ENCODE measurements at places on chromosomes 4 and X. TPM values are rescaled to one million over a fixed set of nuclear protein-coding genes. Genes with fewer than 3 reads are reported as not detected.

GRCh38 chrX:148024425-148025148, 43.5 kb downstream of the FMR1NB start:
- peaks cover 11% of the 10 kb centered on the region for H3K27me3 ChIP-seq
- H3K4me3 ChIP-seq, result no peak overlapping the region
- H3K27ac ChIP-seq, result no peak overlapping the region
- no peak for DNase-seq
- peaks cover 4% of the 10 kb centered on the region for H3K36me3 ChIP-seq

Gene SPANXA2
- not detected for total RNA-seq

Gene TEX11
- not detected for total RNA-seq

GRCh38 chrX:110951472-110952269, 144.3 kb upstream of the PAK3 start:
- no peak for DNase-seq
- no peaks in the 10 kb centered on the region for H3K4me1 ChIP-seq
- no peaks in the 10 kb centered on the region for H3K36me3 ChIP-seq
- H3K4me3 ChIP-seq, result no peak overlapping the region

- no peak overlapping the region for H3K27ac ChIP-seq
- H3K36me3 ChIP-seq, result no peaks in the 10 kb centered on the region
- peaks cover 22% of the 10 kb centered on the region for H3K27me3 ChIP-seq
These were observed 24.8 kb downstream of the DOK7 start for GRCh38 chr4:3487861-3488260.

- peak overlapping the region; percentile 86 for H3K4me3 ChIP-seq
- H3K27me3 ChIP-seq, result peaks cover 52% of the 10 kb centered on the region
- no peaks in the 10 kb centered on the region for H3K36me3 ChIP-seq
These were observed 72.7 kb upstream of the HGFAC start for GRCh38 chr4:3368841-3369760.

DNA sequence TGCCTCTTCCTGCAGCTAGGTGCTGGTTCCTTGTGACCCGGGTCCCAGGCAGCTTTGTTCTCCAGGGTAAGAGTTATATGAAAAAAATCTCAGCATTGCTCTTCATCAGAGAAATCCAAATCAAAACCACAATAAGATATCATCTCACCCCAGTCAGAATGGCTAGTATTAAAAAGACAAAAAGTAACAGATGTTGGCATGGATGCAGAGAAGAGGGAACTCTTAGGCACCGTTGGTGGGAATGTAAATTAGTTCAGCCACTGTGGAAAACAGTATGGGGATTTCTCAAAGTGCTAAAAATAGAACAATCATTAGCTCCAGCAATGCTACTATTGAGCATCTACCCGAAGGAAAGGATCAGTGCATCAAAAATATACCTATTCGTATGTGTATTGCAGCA, 61.5 kb downstream of the SORCS2 start:
- peaks cover 29% of the 10 kb centered on the region for H3K27me3 ChIP-seq
- no peak overlapping the region for H3K4me3 ChIP-seq
- H3K27ac ChIP-seq, result no peak overlapping the region
- H3K4me1 ChIP-seq, result no peaks in the 10 kb centered on the region
- H3K36me3 ChIP-seq, result no peaks in the 10 kb centered on the region
- DNase-seq, result no peak

GRCh38 chrX:101232316-101232715, 12.7 kb downstream of the DRP2 start:
- H3K36me3 ChIP-seq, result peaks cover 4% of the 10 kb centered on the region
- no peak for DNase-seq
- H3K4me3 ChIP-seq, result no peak overlapping the region
- no peaks in the 10 kb centered on the region for H3K4me1 ChIP-seq
- H3K27ac ChIP-seq, result no peak overlapping the region

DNA sequence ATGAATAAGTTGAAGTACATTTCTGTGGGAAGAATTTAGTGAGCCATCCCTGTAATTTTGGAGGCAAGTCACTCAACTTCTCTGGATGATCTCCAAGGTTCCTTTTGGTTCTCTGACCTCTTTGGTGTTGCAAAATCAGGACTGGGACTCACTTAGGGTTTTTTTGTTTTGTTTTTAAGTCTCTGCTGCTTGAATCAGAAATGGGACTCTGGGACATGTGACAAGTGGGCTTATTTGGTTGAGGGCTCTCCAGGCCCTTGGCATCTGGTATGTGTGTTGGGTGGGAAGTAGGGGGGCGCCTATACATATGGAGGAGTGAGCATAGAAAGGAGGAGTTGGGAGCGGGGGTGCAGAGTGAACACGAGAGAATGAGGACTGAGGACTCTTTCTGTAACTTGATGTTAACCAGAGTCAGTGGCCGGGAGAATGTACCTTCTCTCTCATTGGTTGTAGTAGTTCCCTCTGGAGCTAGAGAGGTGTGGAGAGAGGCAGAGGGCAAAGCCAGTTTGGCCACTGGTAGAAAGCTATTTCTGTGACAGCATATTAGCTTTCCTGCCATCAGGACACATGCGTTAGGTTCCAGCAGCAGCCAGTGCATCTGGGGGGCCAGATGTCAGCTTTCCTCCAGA, 1.9 kb downstream of the ARHGAP10 start:
- no peaks in the 10 kb centered on the region for H3K27me3 ChIP-seq
- H3K36me3 ChIP-seq, result no peaks in the 10 kb centered on the region
- H3K4me1 ChIP-seq, result peaks cover 46% of the 10 kb centered on the region
- H3K27ac ChIP-seq, result peak overlapping the region; percentile 96

Gene SLC10A6
- total RNA-seq, result not detected

DNA sequence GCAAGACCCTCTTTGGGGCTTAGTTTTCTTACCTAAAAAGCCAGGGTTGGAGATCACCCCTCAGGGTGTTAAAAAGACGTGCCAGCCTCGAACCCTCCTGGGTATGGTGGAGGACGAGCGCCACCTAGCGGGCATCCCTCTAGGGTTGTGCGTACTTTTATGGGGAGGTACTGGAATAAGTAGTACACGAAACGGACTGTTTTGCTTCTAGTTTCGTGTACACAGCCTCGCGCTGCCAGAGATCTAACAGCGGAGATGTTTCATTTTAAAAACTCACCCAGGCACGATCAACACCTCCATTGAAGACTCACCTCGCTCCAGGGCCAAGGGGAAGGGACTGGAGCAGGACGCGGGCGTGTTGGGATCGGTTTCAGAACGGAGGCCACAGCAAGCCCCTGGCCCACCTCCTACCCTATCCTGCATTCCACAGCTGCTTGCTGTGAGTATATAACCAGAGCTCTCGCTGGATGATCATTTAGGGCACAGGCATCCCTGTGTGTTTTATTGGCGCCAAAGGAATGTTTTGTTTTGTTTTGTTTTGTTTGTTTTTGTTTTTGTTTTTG, 4.8 kb upstream of the NKX3-2 start:
- H3K27me3 ChIP-seq, result peaks cover 77% of the 10 kb centered on the region
- peak overlapping the region; percentile 72 for H3K27ac ChIP-seq

DNA sequence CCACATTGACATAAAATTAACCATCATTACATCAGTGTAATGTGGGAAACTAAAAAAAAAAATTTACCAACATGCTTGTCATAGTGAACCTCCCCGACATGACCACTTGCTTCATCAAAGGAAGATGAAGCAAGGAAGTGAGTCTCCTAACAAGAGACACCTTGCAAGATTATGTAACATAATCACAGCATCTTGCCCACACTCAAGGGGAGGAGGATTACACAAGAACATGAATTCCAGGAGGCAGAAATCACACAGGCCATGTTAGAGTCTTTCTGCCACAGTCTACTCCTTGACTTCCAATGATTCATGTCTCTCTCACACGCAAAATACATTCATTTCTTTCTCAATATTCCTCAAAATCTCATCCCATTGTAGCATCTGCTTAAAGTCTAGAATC, 93.3 kb downstream of the AKAP4 start:
- H3K4me3 ChIP-seq, result no peak overlapping the region
- no peaks in the 10 kb centered on the region for H3K27me3 ChIP-seq
- H3K27ac ChIP-seq, result no peak overlapping the region
- no peaks in the 10 kb centered on the region for H3K36me3 ChIP-seq

GRCh38 chr4:53529025-53529424, 62.3 kb downstream of the LNX1 start:
- no peak overlapping the region for H3K4me3 ChIP-seq
- H3K4me1 ChIP-seq, result no peaks in the 10 kb centered on the region
- peaks cover 54% of the 10 kb centered on the region for H3K27me3 ChIP-seq
- no peak overlapping the region for H3K27ac ChIP-seq
- no peaks in the 10 kb centered on the region for H3K36me3 ChIP-seq

DNA sequence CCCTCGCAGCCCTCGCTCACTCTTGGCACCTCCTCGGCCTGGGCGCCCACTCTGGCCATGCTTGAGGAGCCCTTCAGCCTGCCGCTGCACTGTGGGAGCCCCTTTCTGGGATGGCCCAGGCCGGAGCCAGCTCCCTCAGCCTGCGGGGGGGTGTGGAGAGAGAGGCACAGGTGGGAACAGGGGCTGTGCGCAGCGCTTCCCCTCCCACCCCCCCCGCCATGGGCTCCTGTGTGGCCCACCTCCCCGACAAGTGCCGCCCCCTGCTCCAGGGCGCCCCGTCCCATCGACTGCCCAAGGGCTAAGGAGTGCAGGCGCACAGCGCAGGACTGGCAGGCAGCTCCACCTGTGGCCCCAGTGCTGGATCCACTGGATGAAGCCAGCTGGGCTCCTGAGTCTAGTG, 220.2 kb downstream of the STPG2 start:
- H3K36me3 ChIP-seq, result no peaks in the 10 kb centered on the region
- no peaks in the 10 kb centered on the region for H3K4me1 ChIP-seq
- H3K27me3 ChIP-seq, result no peaks in the 10 kb centered on the region
- no peak for DNase-seq
- H3K4me3 ChIP-seq, result no peak overlapping the region
- no peak overlapping the region for H3K27ac ChIP-seq

DNA sequence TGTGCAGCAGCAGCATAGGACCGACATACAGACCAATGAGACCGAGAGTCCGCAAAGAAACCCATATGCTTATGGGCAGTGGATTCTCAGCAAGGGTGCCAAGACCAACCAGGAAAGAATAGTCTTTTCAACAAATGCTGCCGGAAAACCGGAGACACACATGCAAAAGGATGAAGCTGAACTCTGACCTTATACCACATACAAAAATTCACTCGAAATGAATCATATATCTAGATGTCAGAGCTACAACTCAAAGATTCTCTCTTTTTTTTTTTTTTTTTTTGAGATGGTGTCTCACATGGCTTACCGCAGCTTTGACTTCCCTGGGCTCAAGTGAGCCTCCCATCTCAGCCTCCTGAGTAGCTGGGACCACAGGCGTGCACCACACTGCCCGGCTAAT, 16.0 kb upstream of the MXD4 start:
- H3K36me3 ChIP-seq, result no peaks in the 10 kb centered on the region
- H3K4me1 ChIP-seq, result peaks cover 22% of the 10 kb centered on the region
- no peaks in the 10 kb centered on the region for H3K27me3 ChIP-seq
- no peak overlapping the region for H3K4me3 ChIP-seq

Gene NAA11
- total RNA-seq, result not detected

DNA sequence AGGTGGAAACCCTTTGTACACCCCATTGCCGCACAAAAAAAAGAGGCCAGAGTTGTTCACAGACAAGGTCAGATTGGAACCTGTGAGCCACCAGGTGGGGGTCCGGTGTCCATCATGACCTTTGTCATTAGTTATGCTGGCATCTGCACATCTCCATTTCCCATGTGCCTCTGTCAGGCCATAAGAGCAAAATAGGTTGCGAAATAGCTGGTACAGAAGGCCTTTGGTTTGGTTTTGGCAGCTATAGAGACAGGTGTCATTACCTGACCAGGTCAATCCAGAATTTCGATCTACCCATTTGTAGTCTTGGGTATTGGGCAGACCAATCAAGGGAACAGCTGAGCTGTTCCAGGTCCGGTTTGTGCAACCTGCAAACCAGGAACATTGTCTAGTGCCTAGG, 6.6 kb downstream of the ERVMER34-1 start:
- no peak overlapping the region for H3K27ac ChIP-seq
- no peak overlapping the region for H3K4me3 ChIP-seq
- no peaks in the 10 kb centered on the region for H3K4me1 ChIP-seq
- peaks cover 43% of the 10 kb centered on the region for H3K27me3 ChIP-seq
- peaks cover 2% of the 10 kb centered on the region for H3K36me3 ChIP-seq
- DNase-seq, result no peak

Gene DOCK11
- 86.3 TPM for total RNA-seq

DNA sequence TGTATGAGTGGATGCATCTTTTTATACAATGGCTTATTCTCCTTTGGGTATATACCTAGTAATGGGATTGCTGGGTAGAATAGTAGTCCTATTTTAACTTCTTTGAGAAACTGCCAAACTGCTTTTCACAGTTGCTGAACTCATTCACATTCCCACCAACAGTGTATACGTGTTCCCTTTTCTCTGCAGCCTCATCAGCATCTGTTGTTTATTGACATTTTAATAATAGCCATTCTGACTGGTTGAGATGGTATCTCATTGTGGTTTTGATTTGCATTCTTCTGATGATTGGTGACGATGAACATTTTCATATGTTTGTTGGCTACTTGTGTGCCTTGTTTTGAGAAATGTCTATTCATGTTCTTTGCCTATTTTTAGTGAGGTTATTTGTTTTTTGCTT, 687.0 kb upstream of the EPHA5 start:
- no peak for DNase-seq
- no peaks in the 10 kb centered on the region for H3K4me1 ChIP-seq

Gene PRR32
- not detected for total RNA-seq

Gene UGT8
- total RNA-seq, result 0.62 TPM

Gene JADE3
- total RNA-seq, result 0.50 TPM

DNA sequence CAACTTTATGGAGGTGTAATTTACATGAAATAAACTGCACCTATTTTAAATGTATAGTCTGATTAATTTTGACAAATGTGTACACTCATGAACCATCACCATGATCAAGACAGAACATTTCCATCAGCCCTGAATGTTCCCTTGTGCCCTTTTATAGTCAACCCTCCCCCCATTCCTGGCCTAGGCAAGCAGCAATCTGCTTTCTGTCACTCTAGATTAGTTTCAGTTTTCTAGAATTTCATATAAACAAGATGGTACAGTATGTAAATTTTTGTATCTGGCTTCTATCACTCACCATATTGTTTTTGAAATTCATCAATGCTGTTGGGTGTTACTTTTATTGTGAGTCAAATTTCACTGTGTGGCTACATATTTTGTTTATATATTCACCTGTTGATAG, 234.2 kb upstream of the RPS6KA3 start:
- H3K36me3 ChIP-seq, result no peaks in the 10 kb centered on the region
- H3K4me1 ChIP-seq, result peaks cover 11% of the 10 kb centered on the region
- no peak overlapping the region for H3K27ac ChIP-seq
- H3K4me3 ChIP-seq, result no peak overlapping the region

GRCh38 chr4:86286726-86287125, 73.1 kb downstream of the MAPK10 start:
- DNase-seq, result no peak
- no peaks in the 10 kb centered on the region for H3K27me3 ChIP-seq
- H3K4me1 ChIP-seq, result no peaks in the 10 kb centered on the region
- no peak overlapping the region for H3K27ac ChIP-seq
- no peak overlapping the region for H3K4me3 ChIP-seq
- no peaks in the 10 kb centered on the region for H3K36me3 ChIP-seq

DNA sequence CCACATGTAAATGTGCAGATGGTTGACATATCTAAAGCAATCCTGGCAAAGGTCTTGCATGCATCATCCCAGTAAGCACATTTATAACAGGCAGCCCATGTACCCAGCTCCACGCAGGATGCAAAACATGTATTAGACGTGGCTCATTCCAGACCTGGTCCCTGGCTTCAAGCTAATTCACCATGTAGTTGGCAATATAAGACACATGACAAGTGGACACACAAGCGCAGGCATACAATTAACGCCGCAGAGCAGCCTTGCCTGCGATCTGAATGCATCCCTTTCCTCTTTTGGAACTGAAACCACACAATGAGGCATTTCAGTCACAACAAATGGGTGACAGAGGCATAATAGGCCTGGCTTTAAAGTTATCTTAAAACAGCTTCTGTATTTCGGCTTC, 114.5 kb upstream of the TRIM2 start:
- H3K4me1 ChIP-seq, result peaks cover 16% of the 10 kb centered on the region
- no peak overlapping the region for H3K4me3 ChIP-seq
- peaks cover 17% of the 10 kb centered on the region for H3K27me3 ChIP-seq
- H3K27ac ChIP-seq, result no peak overlapping the region

- no peaks in the 10 kb centered on the region for H3K4me1 ChIP-seq
- DNase-seq, result no peak
- no peak overlapping the region for H3K27ac ChIP-seq
These were observed 129.8 kb downstream of the MXRA5 start for GRCh38 chrX:3216581-3217180.

Gene TMEM128
- total RNA-seq, result 10.5 TPM
